NCI-H1105 treated with DMSO at 0.1 percent for 48 hours (cell line): ENCODE measurements at places on chromosomes 7 and 10.

GRCh38 chr7:36208426-36208825, 55.4 kb downstream of the EEPD1 start:
- no peak for DNase-seq

DNA sequence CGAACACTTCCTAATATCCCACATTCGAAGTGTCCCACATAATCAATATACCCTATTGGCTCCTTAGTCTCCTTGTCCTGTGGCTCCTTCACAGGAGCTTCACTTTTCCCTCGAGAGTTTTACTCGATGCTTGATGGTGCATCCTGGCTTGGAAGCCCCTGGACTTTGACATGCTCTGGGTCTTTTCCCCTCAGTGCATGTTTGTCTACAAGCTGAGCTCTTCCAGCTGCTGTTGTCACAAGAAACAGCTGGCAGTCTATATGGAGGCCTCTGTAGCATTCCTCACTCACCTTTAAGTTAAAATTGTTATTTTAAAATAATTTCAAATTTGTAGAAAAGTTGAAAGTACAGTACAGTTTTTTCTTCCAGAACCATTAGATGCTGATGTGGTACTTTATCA, 27.1 kb downstream of the ST7 start:
- DNase-seq, result no peak

DNA sequence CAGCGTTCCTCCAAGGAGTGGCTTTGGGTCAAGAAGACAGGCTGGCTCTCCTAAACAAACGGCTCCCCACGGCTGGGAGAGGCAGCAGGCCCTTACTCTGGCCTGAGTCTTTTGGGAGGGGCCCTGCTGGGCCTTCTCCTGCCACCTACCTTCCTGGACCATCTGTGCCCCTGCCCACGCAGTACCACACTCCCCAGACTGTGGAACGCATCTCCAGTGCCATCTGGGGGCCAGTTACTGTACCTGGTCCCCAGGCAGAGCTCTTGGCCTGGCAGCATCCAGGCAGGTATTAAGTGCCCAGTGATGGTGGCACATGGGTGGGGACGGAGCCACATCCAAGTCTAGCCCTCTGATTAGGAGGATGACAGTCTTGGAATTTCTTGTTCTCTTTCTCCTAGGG, 14.4 kb downstream of the ALKBH4 start:
- DNase-seq, result no peak

DNA sequence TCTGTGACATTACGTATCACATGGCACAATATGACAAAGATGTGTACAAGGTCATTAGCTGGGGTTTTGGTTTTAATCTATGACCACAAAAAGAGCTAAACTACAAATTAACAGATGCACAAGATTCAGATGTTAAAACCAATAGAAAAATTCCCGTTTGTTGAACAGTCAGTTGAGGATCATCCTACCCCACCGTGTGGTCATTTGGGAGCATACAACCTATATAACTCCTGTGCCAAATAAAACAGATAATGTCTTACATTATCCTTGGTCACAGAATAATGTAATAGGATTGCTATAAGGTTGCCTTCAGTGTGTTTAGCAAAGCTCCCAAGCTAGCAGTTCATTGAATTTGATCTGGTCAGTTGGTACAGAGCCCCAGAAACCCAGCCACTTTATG, 28.2 kb downstream of the ASNS start:
- DNase-seq, result no peak

DNA sequence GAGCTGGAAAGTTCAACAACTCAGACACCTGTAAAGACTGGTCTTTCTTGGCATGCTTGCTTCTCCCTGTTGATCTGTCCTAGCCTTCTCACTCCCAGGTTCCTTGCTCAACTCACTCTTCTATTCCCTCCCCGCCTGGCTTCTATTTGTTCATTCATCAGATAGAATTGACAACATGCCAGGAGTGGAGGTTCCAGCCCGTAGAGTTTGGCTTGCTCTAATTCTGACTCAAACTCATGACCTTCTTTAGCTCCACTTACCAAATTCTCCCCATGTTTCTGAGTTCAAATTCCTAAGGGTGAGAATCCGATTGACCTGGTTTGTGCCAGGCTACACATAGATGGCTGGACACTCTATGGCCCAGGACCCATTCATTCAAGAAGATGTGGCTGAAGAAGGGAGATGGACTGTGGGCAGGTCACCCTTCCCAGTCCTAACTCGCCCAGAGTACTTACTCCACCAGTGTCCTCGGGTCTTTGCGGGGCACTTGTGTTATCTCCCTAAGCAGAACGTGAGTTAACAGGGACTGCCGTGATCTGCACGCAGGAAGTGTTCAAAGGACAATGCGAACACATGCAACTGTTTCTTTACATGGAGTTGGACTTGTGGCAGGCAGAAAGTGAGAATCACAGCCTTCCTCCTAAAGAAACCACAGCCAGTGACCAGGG, 4.0 kb upstream of the TMEM236 start:
- no peak for DNase-seq

DNA sequence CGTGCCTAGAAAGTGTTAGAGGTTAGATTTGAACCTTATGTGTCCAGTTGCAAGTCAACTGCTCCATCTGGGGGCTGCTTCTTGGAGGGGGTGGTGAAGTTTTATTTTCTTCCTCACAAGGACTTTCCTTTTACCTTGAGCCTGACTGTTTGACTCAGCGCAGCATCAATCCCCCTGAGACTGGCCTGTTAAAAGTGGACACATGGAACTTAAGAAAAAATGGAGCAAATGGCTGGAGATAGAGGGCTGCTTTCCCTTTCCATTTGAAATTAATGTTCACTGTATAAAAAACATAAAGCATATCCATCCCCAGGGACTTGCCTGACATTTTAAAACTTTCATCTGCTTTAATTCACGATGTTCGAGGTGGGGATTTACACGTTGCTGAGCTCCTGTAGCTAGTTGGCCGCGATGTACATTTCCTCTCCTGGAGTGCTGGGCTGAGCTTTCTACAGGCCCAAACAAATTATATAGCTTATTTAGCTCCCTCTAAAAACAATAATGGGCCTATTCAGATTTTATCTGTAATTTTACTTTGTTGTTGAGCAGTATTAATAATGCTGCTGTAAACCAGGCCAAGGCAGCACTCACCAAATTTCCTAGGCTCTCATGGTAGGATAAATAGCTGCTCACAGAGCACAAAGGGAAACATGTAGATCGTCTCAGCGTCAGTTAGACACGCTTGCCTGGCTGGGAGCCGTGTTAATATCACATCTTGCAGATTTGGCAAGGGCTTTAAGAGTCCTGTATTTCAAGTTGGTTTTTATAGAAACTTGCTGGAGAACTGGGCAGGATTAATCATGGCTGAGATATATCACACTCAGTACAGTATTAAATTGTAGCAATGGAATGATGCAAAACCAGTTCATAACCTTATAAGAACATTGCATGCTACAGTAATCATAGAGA, 251.5 kb downstream of the LRMDA start:
- no peak for DNase-seq

DNA sequence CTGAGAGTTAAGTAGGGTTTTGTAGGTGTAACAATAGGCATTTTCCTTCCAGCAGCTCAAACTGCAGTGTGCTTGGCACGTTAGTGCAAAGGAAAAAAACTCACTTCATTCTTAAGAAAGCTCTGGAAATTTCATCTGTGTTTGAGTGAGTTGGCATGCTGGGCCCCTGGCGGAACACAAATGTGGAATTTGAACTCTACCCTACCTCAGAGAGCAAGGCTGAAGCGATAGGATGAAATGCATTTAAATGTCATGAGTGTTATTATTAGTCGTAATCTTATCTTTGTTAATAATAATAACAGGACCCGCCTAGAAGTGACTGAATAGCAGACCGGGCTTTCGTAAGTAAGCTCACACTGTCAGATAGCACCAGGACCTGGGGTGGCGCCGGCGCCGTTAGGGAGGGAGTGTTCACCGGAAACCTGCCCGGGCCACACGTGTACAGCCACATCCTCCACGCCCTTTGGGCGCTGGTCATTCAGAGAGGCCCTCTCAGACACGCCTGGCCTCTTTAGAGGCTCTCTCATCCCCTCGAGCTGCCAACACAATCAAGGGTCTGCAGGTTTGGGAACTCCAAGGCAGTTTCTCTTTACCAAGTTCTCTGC, 63.5 kb downstream of the GRK5 start:
- no peak for DNase-seq

GRCh38 chr7:19574131-19574530, 134.7 kb downstream of the POLR1F start:
- DNase-seq, result no peak

GRCh38 chr7:1685000-1685624, 15.0 kb downstream of the ELFN1 start:
- DNase-seq, result no peak

GRCh38 chr7:41861642-41862041, 158.8 kb upstream of the INHBA start:
- no peak for DNase-seq

DNA sequence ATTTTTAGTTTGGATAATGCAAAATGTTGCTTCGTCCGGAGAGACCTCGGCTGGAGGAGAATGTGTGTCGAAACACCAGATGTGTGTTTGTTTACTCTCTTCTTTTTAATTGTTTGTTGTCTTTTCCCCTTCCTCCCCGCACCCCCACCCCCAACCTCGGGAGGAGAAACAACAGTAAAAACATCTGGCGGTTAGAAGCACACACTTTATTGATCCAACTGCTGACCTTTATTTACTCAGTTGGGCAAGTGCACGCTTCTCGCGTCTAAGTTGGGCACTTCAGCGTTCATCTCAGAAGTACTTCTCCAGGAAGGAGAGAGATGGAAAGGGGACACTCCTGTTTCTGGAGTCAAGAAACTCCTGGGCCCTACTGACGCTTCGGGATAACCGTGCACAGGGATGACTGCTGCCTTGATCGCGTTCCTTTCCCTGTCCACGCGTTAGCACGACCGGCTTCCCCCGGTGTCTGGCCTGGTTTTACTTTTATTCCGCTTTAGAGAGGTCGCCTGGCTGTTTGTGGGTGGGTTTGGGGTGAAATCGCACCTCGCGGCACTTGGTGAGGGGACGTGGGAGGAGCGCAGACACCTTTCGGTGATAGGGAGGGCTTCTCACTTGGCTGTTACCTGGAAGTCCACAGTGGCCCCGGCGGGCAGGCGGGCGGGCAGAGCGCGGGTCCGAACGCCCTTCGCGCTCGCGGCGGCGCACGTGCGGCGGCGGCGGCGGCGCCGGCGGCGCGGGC, 168.3 kb upstream of the PPP1R3A start:
- peak; percentile 51 for DNase-seq

GRCh38 chr10:24645784-24646183, 77.9 kb downstream of the ARHGAP21 start:
- no peak for DNase-seq

DNA sequence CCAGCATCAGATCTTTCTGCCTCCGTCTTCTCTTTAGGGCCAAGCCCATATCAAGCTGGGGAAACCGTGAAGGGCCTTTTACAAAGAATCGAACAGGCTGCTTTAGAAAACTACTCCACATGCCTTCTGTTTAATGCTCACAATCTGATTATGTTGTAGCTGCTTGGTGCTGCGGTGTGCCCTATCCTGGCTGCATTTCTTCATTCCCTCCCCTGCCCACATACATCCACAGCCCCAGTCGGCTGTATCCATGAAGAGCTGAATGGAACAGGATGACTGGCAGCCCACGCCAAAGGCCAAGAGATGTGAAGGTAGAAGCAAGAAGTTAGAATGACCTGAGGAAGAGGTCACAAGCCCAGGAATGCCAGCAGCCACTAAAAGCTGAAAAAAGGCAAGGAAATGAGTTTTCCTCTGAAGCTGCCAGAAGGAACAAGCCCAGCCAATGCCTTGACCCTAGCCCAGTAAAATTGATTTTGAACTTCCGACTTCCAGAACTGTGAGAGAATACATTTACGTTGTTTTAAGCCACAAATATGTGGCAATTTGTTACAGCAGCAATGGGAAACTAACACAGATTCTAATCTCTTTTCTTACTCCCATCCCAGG, 22.2 kb downstream of the TAS2R41 start:
- no peak for DNase-seq

- DNase-seq, result no peak
Measured at GRCh38 chr7:142910031-142910433, 23.5 kb downstream of the TRPV5 start.

- DNase-seq, result peak; percentile 79
Measured at GRCh38 chr10:31757386-31757791, 171.2 kb downstream of the ARHGAP12 start.

- no peak for DNase-seq
Measured at GRCh38 chr10:31754803-31755624, 173.6 kb downstream of the ARHGAP12 start.
